ENCODE measurements at places on chromosomes 16 and 17.

- no peak for DNase-seq
Observed at GRCh38 chr16:17305694-17306093, 165.1 kb downstream of the XYLT1 start.

DNA sequence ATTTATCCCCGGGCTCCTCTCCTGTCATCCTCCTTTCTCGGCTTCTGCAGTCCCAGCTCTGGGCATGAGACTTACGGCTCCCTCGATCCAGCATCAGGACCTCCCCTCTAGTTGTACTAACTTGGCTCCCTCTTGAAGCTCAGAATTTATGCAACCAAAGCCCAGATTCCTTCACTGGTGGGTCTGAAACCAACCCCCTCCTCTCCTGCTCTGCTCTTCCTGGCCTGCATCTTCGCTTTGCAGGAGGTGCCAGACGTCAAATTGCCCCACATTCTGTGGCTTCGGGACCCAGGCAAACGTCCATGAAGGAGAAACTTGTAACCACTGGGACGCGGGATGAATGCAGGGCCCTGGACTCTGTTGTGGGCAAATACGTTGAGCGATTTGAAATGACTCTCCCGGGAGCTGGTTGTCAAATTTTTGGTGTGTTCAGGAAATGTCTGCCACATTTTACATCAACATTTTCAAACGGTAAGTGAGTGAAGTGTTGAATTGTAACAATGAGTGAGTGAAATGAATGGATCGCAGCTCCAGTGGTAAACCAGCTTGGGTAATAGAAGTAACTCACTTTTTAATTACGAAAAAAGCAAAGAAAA, 29.3 kb upstream of the ELAC2 start:
- DNase-seq, result no peak

DNA sequence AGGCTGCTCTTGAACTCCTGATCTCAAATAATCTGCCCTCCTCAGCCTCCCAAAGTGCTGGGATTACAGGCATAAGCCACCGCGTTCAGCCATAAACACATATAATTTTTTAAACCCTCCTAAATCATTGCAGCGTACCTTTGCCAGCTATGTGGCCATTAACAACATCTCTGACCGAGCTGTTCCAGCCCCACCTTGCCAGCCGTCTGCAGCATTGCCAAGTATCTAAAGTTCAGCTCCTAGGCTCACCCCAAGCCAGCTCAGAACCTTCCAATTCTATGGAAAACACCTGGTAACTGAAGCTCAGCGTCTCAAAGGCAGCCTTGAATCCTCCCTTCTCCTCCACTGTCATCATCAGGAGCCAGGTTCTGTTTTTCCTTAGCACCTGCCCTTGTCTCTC, 5.1 kb upstream of the MEIOB start:
- no peak for DNase-seq

DNA sequence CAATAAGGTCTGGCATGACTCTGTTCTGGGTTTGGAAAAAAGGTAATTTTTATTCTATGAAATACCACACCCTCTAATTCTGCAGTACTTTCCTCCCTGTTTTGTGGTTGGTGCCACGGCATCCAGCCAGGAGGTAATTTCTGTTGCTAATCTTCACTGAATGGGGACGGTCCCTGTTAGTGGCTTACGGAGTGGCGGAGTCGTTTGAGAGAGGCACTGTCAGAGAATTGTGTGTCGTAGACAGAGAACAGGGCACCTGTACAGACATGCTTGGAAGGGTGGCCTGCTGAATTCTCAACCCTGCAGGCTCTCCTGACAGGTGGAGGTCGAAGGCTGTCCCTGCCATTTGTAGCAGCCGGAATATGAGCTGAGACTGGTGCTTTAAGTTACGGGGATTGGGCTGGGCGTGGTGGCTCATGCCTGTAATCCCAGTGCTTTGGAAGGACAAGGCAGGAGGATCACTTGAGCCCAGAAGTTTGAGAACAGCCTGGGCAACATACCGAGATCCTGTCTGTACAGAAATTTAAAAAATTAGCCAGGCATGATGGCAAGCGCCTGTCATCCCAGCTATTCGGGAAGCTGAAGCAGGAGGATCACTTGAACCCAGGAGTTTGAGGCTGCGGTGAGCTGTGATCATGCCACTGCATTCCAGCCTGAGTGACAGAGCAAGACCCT, 33.2 kb downstream of the EEF2K start:
- no peak for DNase-seq

DNA sequence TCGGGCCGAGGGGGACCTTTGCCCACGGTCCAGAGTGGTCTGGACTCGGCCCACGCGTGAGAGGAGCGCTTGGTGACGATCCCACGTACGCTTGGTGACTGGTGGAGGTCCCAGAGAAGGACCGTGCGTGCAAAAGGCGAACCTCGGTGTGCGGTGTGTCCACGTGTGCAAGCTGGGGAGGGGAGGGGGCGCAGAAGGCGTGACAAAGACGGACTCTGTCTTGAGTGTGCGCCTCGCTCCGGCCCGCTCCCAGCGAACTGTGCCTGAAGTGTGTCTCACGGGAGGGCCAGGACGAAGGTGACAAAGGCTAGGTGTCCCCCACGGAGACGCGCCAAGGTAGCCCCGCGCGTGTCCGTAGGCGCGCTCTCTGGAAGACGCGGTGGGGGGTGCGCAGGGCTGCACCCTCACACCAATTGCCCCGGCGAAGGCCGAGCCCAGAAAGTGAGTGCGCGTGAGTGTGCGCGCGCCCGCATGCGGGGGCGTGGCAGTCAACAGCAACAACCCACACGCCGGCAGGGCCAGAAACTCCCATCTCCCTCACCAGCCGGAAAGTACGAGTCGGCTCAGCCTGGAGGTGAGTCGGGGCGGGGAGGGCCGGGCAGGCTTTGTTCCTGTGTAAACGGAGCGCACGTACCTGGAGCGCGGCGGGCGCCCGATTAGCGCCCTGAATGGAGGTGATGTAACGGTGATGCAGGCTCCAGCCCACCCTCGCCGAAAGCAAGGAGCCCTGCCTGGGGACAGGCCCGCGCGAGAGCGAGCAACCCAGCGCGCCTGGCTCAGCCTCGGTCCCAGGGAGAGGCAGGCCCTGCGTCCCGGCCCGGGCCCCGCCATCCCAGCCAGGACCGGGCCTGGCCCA, at the start of gene GPRC5C:
Gene GPRC5C (plus strand): TSS at position 521 of the 856 bp plus-strand sequence. CDS start 7,689 bp downstream, outside the sequence.
- no peak for DNase-seq

- peak; percentile 91 for DNase-seq
Observed at GRCh38 chr17:45228763-45229539, 7.3 kb downstream of the FMNL1 start.

DNA sequence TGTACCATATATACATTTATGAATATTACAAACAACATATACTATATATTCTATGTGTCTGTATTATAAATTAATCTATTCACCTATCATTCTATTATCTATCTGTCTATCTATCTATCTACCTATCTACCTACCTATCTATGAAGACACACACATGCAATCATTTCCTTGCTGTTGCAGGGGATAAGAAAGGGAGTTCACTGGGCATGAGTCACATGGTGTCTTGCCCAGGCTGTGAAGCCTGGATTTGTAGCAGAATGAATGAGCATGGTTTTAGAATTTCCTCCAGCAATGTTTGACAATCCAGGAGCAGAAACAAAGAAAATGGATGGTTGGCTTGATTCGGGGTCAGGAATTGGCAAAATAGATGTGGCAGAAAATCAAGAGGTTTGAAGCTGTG, 23.2 kb upstream of the FAM20A start:
- no peak for DNase-seq

DNA sequence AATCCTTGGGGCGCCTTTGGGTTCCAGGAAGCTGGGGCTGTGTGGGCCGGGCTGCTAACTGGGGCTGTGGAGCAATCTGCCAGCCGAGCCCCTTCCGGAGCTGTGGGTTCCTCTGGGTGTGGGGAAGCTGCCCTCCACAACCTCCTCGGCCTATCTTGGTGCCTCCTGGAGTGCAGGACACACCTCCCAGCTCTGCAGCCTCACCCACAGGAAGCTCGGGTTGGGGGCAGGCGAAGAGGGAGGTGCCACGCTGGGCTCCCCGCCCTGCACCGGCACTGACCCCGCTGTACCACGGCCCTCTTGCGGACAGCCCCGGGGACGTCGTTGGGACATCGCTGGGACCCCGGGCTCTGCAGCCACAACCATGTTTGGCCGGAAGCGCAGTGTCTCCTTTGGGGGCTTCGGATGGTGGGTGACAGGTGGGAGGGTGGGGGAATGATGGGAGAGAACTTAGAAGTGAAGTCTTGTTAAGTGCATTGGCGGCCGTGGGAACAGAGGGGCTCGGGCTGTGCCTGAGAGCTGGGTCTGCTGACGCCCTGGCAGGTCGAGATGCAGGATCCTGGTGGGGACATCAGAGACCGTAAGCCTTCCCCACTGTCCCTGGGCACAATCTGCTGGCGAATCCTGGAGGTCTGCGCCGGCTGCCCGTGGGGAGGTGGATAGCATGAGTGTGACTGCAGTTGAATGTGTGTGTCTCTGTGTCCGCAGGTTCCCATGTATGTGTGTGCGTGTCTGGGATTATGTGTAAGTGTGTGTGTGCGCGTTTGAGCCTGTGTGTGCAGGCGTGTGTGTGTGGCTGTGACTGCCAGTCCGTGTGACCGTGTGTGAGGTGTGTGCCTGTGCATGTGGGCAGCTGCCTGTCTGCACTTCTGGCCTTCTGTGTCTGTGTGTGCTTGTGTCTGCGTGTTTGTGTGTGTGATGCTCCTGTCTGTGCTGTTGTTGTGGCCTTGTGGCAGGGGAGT, at the start of gene RAP1GAP2:
Gene RAP1GAP2 (plus strand): TSS at position 275 of the 962 bp plus-strand sequence. CDS start 90 bp downstream, at position 365.
- DNase-seq, result no peak

DNA sequence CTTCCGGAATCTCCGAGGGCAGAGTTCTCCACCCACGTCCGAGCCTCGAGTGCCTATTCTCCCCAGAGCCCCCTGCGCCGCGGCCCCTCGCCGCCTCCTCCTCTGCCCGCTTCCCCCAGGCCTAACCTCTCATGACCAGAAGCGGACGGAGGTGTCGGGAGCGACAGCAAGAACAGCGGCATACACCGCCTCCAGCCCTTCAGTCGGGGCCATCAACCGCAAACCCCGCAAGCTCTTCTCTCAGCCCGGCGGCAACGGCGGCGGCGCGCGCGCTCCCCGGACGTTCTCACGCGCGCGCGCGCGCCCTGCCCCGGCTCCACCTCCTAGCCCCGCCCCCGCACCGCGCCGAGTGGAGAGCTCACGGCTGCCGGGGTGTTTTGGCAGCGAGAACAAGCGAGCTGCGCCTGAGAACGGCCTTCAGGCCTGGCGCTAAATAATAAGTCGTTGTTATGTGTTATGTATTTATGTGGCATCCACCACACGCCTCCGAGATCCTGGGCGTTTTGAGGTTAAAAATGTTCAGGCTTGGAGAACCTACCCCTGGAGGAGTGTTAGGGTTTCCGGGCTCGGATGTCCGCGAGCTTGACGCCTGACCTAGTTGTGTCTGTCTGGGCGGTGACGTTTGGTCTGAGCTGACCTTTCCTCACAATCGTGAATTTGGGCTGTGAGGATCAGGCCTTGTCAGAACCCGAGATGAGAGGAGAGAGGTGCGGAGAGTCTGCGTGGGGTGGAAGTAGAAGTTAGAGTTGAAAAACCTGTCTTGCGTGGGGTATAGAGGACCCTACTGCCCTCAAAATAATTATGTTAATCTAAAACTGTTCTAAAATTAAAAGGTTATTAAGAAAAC, at the start of gene RNFT1:
Gene RNFT1 (minus strand): TSS at position 259 of the 847 bp plus-strand sequence. CDS start 77 bp downstream, at position 182.
- DNase-seq, result peak; percentile 97

GRCh38 chr17:8289103-8289397, 580 bp downstream of the RANGRF start:
- DNase-seq, result no peak

DNA sequence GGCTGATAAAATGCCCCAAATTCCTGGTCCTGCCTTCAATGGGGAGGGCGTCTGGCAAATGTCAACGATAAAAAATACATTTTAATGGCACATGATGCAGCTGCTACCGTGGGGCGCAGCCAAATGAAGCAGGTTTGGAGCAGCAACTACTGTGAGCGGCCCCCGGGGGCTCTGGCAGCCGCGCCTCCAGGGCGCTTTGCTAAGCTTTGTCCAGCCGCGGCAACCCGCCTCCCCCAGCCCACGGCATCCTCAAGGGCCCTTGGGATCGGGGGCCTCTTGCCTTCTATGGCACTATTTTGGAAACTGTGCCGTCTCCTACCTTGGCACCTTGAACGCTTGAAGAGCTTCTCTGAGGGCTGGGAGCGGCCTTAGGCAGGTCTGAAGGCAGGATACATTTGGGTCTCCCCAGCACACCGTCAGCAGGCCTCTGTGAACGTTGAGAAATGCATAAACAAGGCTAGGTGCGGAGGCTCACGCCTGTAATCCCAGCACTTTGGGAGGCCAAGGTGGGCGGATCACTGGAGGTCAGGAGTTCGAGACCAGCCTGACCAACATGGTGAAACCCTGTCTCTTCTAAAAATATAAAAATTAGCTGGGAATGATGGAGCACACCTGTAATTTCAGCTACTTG, 25.1 kb downstream of the TBX4 start:
- DNase-seq, result no peak

GRCh38 chr16:48647794-48648193, 37.8 kb upstream of the N4BP1 start:
- no peak for DNase-seq

DNA sequence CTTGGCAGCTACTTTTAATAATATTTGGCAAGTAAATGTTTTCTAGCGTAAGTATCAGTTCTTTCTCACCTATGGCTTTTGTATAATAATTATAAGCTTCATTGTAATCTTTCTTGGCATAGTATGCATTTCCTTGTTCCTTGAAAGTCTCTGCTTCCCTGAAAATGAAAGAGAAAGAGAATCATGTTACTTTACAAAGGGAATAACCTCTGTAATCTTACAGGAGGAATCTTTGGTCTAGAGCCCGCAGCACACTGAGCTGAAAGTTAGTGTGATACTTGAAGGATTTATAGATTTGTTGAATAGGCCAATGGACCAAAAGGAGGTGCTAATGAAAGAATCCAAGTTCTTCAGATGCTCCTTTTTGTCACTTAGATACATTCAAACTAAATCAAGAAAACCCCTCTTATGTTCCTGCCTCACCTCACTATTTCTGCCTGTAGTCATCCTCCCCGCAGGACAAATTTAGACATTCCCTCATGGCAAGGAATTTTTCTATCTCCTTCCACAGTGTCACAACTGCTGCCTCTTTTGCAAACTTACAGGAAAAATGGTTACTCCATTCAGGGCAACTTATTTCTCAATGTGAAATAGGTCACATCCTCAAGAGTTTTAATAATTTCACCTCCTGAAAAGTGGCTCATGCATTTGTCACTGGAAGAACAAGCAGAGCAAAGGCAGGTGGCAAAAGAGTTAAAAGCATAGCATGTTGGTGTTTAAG, 16.7 kb downstream of the DNAJC7 start:
- no peak for DNase-seq

- DNase-seq, result no peak
Observed at GRCh38 chr16:61289141-61289540, 747.1 kb downstream of the CDH8 start.

DNA sequence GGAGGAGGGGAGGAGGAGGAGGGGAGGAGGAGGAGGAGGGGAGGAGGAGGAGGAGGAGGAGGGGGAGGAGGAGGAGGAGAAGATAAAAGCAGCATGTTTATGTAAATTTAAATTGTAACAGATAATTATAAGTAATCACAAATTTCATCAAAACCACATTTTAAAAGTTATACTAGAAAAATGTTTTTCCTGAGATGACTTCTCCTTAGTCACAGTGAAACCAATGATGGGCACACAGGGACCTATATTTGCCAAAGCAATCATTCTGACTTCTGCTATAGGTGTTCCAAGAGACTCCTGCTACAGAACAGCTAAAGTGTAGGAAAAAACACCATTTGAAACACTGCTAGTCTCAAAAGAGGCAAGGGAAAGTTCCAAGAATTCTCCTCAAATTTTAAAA, 66.4 kb downstream of the CEP95 start:
- no peak for DNase-seq

All from adipocyte (in vitro differentiated cells).